NCI-H446 (cell line): ENCODE measurements at places on chromosomes 3 and 15.

DNA sequence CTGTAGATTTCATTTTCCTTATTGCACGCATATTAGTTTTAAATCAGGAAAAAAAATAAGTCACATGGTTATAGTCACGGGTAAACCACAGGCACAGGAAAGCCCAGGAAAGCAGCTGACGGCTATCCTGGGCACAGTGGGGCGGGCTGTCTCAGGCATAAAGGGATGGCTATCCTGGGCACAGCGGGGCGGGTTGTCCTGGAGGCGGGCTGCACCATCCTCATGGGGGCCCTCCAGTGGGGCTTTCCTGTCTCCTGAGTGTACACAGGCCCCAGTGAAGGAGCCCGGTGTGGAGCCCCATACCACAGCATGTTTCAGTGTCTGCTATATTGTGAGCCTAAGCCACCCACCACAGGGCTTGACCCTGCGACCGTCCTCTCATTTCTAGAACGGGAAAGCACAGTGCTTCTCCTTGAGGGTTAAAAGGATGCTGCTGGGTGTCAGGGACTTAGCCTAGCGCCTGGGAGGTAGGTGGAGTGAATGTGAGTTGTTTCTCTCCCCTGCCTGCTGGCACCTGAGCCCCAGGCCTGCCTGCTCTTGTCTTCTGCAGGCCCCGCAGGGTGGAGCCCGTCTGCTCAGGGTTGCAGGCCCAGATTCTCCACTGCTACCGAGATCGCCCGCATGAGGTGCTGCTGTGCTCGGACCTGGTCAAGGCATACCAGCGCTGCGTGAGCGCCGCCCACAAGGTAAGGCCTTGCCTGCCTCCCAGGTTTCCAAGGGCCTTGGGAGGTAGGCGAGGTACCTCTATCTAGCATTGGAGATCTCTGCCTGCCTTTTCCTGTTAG, 25.9 kb upstream of the PLXNA1 start:
- no peak for DNase-seq

DNA sequence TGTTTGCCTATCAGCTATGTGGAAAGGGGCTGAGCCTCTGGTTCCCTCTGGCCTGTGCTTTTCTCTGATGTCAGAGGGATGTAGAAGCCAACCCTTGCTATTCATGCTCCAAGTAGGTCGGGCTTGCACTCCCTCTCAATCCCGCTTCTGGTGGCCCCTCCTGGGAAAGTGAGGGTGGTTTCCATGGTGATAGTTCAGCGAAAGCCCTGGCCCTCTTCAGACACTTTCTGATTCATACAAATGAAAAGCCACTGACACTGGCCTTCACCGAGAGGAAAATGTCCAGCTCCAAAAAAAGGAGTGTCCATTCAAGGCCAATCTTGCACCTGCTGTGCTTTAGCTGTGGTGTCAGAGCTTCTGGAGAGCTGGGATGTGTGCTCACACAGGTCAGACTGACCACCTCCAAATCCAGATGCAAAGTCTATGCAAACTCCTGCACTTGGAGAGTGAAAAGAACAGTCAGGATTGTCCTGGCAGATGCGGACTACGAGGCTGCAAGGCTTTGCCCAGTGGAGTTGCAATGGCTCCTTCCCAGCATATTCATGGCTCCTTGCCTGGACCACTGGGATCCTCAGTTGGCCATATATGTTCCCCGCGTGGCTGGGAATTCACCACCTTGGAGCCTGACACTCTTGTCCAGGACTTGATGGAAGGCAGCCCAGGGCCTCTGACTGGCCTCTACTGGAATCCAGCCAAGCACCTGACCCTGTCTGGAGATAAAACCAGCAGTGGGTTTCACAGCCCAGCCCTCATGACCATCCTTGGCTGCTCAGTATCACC, 96.6 kb downstream of the CEMIP start:
- DNase-seq: no peak

DNA sequence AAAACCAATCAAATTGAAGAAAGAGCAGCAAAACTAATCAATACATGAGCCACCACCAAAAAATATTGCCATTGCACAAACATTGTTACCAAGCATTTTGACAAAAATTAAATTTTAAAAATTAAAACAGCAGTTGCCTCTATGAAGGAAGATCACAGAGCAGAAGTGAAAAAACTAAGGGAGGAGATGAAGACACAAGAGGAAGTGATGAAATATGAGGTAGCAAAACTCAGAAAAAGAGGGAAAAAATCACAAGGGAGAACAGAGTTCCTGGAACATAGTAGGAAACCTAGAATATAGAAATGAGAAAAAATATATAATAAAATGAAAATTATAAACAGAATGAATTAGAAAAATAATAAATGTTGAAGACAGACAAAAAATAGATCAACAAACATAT, 7.3 kb upstream of the SERPINI2 start:
- no peak for DNase-seq

DNA sequence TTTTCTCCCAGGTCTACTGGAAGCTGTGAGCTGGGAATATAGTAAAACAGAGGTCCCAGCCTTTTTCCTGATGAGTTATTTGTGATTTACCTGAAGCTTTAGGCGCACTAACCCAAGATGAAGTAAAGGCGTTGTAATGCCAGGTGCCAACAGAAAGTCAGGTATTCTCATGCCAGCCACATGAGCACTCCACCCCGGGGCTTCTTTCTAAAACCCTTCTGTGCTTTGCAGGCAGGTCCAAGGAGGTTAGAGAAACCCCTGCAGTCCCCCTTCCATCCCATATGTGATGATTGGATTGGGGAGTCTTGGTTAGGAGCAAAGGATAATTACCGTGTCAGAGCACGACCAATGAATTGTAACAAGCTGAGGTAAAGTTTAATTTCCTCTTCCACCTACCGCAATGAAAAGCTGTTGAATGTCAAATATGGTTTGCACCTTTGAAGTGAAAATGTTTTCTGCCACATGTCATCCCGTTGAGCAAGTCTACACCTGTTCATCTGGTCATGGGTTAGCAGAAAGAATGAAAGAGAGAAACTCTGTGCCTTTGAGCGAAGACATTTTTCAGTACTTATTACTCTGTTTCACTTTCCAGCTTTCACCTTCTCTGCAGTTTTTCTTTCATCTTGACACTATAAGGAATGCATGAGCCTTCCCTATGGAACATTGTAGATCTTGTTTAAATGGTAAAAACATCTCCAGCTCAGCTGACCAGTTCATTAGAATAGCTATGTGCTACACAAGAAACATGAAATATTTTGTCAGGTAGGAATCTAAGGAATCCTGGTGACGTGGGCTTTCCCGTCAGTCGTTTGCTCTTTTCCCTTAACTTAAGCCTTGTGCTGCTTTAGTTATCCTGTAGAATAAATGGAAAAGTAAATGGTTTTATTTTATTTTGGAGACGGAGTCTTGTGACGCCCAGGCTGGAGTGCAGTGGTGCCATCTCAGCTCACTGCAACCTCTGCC, 204.6 kb upstream of the IL12A start:
- DNase-seq: no peak

DNA sequence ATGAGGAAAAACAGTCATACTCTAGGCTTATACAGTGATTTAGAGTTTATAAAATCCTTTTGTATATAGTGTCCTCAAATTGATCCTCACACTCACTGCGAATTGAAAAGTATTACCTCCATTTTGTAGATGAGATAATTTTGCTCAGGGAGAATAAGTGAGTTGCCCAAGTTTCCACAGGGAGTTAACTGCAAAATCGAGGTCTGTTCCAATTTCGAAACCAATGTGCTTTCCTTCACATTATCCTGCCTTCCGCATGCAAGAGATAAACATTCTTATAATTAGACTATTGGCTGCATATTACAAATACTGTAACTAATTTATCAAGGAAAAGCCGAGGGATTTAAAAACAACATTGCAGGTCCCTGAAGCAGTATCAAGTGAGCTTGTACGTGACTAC, 667.0 kb downstream of the SQOR start:
- no peak for DNase-seq
